ENCODE measurements at places on chromosomes 16 and 17. TPM values are rescaled to one million over a fixed set of nuclear protein-coding genes. Genes with fewer than 3 reads are reported as not detected.

GRCh38 chr17:49819651-49820050 is 28.2 kb downstream of the TAC4 start:
- DNase-seq: no peak

GRCh38 chr17:37830151-37830993 is 85.5 kb upstream of the HNF1B start:
- no peak for DNase-seq

DNA sequence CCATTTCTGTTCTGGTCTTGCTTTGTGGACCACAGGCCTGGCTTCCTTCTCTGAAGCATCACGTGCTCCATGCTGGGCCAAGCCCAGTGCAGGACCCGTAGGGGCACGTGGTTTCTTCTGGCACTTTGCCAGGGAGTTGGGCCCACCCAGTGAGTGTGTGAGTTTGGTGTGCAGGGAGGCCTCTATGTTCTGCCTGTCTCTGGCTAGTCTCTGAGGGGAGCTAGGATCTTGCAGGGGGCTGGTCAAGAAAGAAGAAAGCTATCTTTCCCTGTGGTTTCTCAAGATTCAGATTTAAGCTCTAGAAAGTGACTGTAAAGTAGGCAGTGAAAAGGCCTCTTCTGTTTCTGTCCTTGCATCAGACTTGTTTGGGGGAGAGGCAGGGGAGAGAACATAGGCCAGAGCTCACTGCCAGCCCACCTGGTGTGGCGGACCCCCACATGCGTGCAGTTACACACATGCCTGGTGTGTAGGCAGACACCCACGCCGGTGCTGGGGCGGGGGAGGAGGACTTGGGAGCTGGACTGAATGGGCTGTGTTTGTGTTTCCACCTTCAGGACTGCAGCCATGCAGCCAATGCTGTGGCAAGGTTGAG is 11.8 kb downstream of the LASP1 start:
- DNase-seq: peak; percentile 95

DNA sequence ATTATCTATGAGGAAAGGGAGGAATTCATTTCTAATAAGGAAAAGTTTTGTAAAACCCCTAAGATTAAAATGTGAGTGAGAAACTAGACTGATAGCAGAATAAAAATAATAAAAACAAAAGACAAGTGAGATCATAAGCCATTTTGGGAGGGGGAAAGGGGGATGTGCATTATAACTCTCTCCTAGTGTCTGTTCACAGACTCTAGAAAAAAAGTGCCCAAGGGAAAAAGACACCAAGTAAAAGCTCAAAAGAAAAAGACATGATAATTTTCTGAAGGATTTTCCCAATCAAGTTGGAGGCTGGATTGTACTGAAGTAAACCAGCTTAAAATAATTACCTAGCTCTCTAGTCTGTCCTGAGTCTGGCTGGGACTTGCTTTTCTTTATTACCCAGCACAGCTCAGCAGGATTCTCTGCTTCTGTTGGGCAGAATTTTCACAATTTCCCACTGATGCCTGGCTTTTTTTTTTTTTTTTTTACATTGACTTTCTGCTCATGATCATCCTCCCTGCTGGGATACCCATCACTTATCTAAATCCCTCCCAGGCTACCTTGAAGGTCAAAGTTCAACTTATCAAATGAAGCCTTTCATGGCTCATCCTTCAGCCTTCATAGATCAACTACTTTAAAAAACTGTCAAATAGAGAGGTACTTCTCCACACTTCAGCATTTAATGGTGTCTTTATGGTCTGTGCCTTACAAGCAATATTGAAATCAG is 124.2 kb upstream of the KCNJ16 start:
- no peak for DNase-seq

GRCh38 chr16:24525970-24526559 is 13.3 kb upstream of the RBBP6 start:
- peak; percentile 58 for DNase-seq

Gene RPS2
- 1,994 TPM for total RNA-seq

- DNase-seq: no peak
These were observed 11.8 kb upstream of the CHST4 start for GRCh38 chr16:71514476-71514875.

Gene ABCA10
- total RNA-seq: 0.64 TPM

- peak; percentile 53 for DNase-seq
These were observed 4.5 kb upstream of the UNC13D start for GRCh38 chr17:75848523-75849278.

DNA sequence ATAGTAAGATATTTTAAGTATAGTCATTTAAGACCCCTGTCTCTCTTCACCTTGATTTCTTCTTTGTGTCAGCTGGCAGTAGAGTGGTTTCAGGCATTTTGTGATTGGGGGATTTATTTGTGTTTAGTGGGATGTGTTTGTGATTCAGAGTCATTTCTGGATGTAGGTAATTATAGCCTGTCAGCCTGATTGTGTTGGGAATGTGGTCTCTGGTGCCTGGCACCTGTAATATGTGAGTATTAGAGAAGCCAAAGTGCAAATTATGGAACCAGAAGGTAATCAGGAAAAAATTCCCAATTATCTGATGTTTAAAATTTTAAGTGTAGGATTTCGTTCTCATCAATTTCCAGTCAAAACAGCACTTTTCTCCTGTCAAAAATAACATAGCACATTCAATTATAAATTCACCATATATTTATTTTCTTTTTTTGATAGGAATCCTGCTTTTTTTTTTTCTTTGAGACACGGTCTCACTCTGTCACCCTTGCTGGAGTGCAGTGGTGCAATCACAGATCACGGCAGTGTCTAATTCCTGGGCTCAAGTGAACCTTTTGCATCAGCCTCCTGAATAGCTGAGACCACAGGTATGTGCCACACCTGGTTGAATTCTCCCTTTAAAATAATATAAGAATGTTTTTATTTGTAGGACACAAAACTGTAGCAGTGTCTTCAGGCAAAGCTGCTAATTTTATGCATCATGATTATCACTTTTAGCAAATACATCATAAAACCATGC is 42.7 kb downstream of the ATF7IP2 start:
- no peak for DNase-seq

- no peak for DNase-seq
These were observed 31.4 kb upstream of the MED9 start for GRCh38 chr17:17445296-17445924.

GRCh38 chr17:5877948-5878347 is 192.2 kb upstream of the WSCD1 start:
- DNase-seq: no peak

DNA sequence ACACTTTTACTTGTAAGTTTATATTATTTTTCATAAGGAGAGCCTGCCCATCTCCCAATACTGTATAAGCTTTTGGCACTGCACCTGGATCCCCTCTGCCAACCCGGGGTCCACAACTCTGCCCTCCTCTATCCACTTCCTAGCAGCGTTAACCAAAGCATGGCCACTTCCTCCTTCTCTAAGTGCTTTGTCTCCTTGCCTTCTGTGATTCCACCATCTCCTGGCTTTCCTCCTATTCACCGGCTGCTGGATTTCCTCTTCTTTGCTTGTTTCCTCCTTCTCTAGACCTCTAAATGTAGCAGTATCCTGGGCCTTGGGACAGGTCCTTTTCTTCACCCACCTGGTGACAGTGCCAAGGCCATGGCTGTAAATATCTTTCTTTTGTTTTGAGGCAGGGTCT is 20.0 kb upstream of the WFIKKN2 start:
- DNase-seq: no peak

DNA sequence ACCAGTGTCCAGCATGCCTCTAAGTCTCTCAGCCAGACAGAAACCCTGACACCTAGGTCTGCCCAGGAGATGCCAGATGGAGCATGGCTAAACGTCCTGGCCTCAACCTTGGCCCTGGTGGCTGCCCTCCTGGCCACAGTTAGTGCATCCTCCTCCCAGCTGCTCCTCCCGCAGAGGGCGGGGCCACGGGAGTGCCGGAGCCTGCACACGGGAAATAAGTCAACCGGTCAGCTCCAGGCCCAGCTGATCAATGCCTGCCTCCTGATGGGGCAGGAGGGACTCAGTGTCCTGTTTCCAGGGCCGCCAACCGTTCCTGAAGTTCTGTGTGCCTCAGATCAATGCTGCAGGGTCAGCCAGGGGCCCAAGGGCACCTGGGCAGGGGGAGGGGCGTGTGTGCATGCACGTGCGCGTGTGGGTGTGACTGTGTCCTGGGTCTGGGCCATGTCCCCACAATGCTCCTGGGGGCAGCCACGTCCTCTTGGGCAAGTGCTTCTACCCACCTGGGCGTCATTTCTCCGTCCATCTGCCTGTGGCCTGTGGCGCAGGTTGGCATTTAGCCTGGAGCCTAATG is 4.6 kb upstream of the KCNJ12 start:
- DNase-seq: no peak

DNA sequence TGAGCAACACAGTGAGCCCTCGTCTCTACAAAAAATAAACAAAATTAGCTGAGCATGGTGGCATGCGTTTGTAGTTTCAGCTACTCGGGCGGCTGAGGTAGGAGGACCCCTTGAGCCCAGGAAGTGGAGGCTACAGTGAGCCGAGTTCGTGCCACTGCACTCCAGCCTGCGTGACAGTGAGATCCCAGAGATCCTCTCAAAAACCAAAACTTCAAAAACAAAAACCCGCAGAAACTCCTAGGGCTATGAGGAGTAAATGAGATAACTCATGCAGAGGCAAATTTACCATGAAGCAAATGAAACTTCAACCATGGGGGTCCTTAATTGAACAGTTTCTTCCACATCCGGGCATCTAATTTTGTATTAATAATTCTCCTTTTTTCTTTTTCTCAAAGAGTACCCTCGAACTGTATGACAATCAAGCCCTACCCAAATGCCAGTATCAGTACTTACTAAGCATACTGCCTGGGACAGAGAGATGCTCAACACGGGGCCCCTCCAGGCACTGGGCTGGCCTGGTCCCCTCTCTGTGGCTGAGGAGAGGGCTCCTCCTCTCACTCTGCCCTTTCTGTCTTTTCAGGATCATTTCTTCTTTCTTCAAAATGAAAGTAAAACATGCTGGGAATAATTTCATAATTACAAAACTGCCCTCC is 789 bp upstream of the PIPOX start:
- DNase-seq: no peak

DNA sequence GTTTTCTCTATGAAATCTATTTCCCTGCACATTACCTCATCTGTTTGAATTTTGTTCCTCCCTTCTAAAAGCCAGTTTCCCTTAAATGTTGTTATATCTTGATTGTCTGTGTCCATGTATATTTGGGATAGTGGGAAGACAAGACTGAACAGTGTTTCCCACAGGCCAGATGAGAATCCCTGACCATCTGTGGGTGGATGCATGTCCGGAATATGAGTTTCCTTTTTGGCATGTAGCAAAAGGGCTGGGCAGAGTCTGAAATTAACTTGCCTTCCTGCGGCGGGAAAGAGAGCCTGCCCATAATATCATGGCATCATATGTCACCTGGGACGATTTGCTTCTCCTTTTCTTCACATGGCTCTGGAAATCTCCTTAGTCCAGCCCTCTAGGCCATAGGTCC is 385.8 kb upstream of the MAF start:
- no peak for DNase-seq

Gene PPP1R27
- not detected for total RNA-seq

Gene VKORC1
- 68.2 TPM for total RNA-seq

Gene TBC1D3E
- total RNA-seq: 0.32 TPM

GRCh38 chr16:2213817-2214718 is 572 bp downstream of the PGP start:
- peak; percentile 14 for DNase-seq

Gene SDR42E2
- not detected for total RNA-seq

DNA sequence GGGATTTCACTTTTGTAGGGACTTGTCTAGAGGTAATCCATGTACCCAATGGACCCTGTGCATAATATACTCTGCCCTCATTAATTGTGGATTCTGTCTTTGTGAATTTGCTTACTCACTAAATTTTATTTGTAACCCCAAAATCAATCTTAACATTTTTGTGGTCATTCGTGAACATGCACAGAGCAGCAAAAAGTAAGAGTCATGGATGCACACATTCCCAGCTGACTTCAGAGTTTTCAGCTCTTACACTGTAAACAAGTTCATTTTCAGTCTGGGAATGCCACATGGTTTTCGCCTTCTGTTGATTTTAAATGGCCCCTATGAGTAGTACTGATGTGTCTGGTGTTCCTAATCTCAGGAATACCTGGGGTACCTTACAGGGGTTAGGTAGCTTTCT is 24.3 kb downstream of the TAC4 start:
- DNase-seq: peak; percentile 84

Gene KCNH4
- total RNA-seq: not detected

GRCh38 chr17:78925662-78926555 is 722 bp upstream of the TIMP2 start:
- DNase-seq: peak; percentile 90

GRCh38 chr16:46920402-46921068 is 36.4 kb downstream of the GPT2 start:
- no peak for DNase-seq

DNA sequence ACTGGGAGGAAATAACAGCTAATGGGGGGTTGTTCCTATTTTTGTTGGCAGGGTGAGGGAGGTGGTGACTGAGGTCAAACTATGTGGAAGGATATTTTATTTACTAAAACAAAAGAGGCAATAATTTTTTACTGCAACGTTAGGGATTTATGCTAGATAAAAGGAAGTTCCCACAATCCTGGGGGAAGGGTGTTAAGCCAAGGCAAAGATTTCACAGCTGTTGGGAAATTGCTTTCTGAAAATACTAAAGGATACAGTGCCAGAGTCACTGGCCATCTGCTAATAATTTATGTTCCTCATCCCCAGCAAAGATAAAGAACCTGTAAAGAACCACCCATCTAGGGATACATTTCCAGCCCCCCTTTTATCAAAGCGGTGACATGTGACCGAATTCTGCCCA is 756.0 kb upstream of the RBFOX1 start:
- DNase-seq: no peak

- peak; percentile 47 for DNase-seq
These were observed 727 bp upstream of the TENT4B start for GRCh38 chr16:50152351-50152806.

Gene KCNJ2
- total RNA-seq: 0.64 TPM

GRCh38 chr16:2686912-2687507 is 4.7 kb downstream of the KCTD5 start:
- DNase-seq: no peak

DNA sequence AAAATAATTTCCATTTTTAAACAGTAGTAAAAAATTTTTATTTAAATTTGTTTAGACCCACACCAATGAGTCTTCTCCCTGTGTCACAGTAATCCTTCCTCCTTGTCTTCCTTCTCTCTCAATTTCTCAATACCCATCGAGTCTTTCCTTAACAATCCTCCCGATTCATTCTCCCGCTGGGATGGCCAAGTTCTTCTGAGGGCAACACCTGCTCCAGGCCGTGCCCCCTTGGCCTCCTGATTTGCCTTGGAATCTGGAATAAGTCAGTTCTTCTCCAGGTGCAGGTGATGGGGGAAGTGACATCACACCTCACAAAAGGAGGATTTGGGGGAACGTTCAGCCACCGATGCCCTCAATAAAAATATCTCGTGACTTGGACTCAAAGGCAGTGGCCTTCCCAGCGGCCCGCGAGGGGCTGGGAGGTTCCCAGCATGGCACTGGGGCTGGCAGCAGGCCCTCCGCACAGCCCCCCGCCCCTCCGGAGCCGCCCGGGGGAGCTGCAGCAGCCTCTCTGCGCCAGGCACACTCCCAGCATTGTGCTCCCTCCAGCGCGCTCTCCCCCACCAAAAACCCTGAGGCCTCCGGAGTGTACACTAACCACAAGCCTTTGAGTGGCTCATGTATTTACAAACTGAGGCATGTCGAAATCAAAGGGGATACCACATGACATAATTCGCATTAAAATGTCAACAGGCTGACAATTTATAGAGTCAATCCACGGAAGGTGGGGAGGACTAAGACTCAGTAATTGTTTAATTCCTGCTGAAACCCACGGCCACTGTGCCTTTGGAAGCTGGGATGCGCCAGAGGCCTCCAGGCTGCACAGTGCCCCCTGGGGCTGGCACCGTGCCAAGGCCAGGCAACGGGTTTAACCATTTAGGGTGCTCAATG is 120.5 kb downstream of the ZFHX3 start:
- DNase-seq: peak; percentile 96

- DNase-seq: no peak
These were observed 102.1 kb upstream of the SIAH1 start for GRCh38 chr16:48487287-48487686.
